ENCODE measurements at places on chromosomes 13 and 19.

GRCh38 chr19:54502518-54503048 is at the start of gene LAIR2:
Gene LAIR2, plus strand, starts transcription at chr19:54502831. Its CDS starts 88 bp downstream, at chr19:54502919.
- DNase-seq, result no peak

GRCh38 chr19:50268041-50268440 is 61.1 kb downstream of the KCNC3 start:
- DNase-seq, result no peak

DNA sequence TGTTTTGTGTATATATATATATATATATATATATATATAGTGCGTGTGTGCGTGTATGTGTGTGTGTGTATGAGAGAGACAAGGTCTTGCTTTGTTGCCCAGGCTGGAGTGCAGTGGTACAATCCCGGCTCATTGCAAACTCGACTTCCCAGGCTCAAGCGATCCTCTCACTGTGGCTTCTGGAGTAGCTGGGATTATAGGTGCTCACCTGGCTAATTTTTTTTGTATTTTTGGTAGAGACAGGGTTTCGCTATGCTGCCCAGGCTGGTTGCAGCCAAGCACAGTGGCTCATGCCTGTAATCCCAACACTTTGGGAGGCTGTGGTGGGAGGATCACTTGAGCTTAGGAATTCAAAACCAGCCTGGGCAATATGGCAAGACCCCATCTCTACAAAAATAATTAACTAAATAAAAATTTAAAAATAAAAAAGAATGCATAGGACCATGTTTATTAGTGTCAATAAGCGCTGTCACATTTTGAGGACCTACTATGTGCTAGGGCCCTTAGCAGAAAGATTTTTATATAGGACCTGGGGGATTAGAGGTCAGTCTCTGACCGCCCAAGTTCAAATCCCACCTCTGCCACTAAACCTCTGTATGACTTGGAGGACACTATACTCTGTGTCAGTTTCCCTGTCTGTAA is 1.8 kb downstream of the PVR start:
- no peak for DNase-seq

DNA sequence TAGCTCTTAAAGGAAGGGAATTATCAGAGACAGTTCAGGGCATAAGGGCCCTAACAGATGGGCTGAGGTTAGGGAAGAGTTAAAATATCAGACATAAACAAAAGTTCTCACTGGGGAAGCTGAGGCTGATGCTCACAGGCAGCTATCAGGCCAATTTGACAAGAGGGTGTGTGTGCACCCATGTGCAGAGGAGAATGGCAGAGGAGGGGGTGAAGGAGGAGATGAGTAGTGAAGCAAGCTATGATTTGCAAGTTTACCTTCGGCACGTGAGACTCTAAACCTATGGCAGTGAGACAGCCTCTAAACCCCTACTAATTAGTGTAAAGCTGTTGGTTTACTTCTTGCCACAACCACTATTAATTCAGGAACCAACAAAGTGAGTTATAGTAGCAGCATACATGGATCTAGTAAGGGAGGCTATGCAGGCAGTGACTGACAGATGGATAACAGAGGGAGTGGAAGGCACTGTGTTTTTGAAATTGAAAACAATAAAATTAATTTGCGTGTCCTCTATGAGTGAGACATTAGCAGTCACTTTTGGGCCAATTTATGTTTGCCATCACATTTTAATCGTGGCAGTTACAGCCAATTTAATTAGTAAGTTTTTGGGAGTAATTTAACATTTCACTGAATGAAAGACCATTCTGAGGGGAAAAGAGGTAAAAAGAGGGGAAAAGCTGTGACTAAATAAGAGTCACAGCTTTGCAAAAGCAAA is 99.6 kb upstream of the HTR2A start:
- no peak for DNase-seq

DNA sequence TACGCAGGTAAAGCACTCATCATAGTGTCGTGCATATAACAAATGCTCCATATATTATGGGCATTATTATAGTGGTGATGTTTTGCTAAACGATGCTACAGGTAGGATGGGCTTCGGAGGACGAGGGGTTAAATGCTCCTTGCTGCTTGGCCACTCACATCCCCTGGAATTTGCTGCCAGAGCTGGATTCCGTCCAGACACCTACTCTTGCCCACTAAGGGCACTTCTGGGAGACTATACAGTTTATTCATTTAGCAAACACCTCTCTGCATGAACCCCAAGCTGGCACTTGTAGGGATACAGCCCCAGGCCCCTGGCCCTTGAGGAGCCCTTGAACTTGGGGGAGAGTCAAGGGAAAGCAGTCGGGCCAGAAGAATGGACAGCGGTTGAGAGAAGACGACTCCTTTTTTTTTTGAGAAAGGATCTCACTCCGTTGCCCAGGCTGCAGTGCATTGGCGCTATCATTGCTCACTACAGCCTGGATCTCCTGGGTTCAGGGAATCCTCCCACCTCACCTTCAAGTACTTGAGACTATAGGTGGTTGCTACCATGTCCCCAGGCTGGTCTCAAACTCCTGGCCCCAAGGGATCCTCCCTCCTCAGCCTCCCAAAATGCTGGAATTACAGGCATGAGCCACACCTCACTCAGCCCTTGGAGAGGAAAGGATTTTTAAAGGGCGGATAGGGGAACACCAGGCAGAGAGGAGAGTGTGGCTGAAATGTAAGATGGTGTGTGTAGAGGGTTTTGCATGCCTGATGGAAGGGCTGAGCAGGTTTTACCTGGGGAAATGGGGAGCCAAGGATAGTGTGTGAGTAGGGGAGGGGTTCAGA is 1.1 kb upstream of the MRPL34 start:
- no peak for DNase-seq

DNA sequence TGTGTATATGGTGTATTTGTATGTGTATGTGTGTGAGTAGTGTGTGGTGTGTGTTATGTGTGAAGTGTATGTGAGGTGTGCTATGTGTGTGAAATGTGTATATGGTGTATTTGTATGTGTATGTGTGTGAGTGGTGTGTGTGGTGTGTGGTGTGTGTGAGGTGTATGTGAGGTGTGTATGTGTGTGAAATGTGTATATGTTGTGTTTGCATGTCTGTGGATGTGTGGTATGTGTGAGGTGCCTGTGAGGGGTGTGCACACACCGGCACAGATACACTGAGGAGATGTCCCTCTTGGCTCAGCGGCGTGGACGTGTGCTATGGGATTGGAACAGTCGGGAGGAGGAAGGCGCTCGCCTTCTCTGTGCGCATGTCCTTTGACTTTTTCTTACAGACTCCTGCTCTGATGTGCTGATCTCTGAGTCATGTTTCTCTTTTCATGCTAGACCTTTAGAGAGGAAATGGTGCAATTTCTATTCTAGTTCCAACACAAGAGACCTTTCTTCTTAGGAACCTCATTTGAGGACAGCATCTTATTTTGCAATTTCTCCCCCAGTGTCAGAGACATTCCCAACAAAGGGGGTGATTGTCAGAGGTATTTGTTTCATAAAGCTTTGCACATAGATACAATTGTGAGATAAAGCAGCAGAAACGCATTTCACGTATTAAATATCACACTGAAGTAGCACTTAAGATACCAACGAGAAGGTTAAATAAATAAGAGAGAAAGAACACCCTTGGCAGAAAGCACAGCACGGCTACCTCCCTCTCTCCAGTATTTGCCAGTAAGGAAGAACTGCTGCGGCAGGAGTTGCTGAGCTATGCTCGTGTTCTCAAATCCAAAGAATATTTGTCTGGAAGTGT is 11.3 kb upstream of the TNFRSF19 start:
- DNase-seq, result peak; percentile 76

GRCh38 chr19:55688422-55689218 is 13.6 kb downstream of the EPN1 start:
- DNase-seq, result peak; percentile 68
